Activated T-cell treated with anti-CD3 and anti-CD28 coated beads, Interleukin-2, amount 50 U/mL, for 1 hour (primary cell): ENCODE measurements at places on chromosomes 2 and 18.

DNA sequence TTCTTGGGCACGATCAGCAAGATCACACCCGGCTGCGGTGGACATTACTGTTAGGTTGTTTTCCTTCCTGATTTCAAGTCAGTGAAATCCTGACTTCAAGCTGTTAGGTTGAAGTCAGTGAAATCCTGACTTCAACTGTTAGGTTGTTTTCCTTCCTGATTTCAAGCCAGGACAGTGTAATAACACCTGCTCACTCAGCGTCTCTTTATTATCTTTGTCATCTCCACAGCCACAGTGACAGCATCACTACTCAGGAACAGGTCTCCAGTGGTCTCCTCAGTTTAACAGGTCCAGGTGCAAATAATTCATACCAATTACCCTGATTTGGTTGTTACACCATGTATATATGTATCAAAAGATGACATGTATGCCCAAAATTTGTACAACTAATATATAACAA is 208.1 kb upstream of the REG3G start:
- no peak for DNase-seq

GRCh38 chr18:29594493-29594892 is 1417.6 kb upstream of the CDH2 start:
- DNase-seq = no peak

DNA sequence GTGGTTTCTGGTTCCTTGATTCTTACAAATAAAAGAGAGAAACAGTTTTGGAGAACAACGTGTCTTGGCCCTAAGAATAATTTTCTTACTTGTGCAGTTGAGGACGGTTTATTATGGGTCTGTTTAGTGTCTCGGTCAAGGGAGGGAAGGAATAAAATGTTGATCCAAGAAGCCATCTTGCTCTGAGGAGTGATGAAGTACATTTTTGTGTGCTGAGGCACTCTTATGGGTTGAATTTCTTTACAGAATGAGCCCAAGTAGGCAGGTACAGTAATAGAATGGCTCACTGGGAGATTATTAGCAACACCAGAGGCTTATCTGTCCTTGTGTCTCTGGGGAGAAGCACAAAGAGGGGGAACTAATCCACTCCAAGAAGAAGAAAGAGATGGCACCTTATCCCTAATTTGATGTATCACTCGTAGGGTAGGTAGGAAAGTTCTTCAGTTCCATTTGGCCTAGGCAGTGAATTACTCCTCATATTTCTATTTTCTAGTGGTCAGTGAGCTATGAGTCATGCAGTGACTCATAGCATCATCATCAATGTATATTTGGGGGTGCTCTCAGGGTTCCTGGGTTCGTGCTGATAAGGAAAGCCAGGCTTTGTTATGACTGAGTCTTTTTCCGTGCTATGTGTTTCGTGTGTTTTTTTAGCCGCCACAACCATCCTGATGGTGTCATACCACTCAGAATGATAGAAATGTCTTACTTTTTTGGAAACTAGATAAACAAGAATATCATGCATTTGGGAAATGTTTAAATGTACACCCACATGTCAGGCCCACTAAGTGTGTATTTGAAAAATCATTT is 250.1 kb upstream of the CTAGE1 start:
- no peak for DNase-seq

GRCh38 chr2:41880561-41881243 is 167.1 kb upstream of the PKDCC start:
- no peak for DNase-seq

DNA sequence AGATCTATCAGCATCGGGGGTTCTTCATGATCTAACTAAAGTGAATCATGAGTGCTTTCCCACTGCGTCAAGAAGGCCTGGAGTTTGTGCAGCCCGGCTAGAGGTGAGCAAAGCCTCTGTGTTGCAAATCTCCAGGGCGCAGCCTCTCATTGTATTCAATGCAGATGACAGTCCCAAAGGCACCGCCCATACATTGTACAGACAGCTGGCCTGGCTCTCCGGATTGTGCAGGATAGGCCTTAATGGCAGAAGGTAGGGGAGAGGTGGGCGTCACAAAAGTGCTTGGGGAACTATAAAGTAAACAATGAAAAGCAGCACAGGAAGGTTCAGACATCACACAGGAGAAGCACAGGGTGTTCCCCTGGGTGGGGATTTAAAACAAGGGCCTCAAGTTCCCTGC is 907 bp upstream of the GYPC start:
- no peak for DNase-seq

GRCh38 chr2:179817181-179817841 is 44.1 kb downstream of the ZNF385B start:
- no peak for DNase-seq
